ENCODE measurements at places on chromosomes 12 and 14. TPM values are rescaled to one million over a fixed set of nuclear protein-coding genes. Genes with fewer than 3 reads are reported as not detected.

SDR9C7 gene
- not detected for total RNA-seq

ZFYVE21 gene
- total RNA-seq, result 83.9 TPM

CATSPERB gene
- not detected for total RNA-seq

MGP gene
- total RNA-seq, result 4,199 TPM

EID3 gene
- 3.6 TPM for total RNA-seq

All from pericardium fibroblast (primary cell).